ENCODE measurements at places on chromosomes 4 and X.

DNA sequence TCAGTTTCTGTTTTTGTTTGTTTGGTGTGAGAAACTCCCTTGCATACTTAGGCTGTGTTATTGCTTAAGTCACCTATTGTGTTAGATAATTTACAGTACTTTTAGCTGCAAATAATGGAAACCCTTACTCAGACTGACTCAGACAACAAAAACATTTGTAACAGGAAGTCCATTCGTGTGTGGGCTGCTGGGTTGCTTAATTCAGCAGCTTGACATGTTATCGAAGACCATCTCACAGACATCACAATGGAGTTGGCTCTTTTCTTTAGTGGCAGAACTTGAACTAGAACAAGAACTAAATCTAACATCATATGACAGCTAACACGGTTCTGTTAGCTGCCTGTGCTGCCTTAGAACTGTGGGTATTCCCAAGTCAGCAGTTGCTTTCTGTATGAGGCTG, 9.9 kb upstream of the GABRE start:
- peak; percentile 68 for DNase-seq

- DNase-seq = no peak
These were observed 529.7 kb upstream of the BOD1L1 start for GRCh38 chr4:14157262-14157661.

DNA sequence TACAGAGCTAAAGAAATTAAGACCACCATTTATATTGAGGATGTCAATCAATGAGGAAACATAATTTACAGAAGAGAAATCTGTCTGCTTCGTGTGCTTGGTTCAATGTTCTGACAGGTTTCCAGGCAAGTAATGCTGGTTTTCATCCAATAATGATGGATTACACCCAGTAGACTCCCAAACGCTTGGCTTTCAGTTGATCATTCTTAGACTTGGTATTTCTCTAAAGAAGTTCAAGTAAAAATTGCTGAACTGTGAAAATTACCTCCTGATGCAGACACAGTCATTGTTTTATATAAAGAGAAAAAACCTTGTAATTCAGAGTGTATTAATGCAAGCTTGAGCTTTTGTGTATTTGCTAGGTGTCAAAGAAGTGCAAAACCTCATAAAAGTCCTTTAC, 85.0 kb downstream of the VCX3A start:
- no peak for DNase-seq

GRCh38 chrX:37745835-37746217, 34.0 kb upstream of the CYBB start:
- no peak for DNase-seq

GRCh38 chrX:72094894-72095293, 36.8 kb downstream of the RTL5 start:
- peak; percentile 57 for DNase-seq

DNA sequence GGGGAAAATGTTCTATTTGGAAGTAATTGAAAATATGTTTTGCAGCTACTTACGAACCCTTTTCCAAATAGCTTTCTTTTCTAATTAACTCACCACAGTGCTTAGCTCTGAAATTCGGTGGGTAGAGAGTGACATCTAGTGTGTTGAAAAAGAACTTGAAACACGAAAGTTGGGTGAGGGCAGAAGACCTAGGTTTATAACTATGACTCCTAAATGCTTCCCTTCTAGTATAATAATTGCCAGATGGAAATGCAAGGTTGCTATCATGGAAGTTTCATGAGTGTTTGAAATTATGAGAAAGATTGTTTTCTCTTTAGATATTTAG, 77.3 kb upstream of the NOCT start:
- DNase-seq = no peak
